ENCODE measurements at places on chromosomes 3 and 15.

- peak; percentile 1 for DNase-seq
Observed at GRCh38 chr15:37880009-37880834, 54.2 kb upstream of the TMCO5A start.

DNA sequence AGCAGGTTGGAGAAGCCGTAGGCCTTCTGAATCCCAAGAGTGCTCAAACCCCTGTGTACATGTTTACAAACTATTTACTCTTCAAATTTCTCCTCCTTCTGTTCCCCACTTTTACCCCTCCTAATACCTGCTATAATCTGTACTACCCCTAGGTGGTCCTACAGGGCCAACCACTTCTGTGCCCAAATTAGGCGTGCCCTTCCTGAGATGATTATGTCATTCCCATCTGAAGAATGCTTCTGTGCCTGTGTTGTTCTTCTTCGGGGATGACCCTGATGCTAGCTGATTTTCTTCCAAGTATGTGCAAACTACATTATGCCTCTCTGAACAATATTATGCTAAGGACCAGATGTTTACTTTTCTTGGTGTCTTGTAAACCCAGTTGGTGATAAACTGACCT is 20.5 kb downstream of the RBP2 start:
- DNase-seq: no peak

DNA sequence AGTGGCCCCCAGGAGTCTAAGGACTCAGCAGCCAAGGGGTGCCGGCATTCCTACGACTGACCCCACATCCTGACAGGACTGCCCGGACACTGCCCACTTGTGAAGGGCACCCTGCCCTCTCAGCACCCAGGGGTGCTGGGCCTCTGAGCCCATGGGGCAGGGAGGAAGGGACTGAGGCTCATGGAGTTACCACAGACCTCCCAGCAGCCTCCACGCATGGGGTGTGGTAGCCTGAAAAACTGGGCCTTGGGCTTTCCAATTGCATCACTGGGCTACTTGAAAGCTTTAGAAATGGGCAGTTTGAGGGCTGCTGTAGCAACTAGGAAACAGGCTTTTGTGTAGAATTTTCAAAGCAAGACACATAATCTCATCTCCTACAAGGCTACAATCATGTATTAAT is 13.2 kb downstream of the TKT start:
- no peak for DNase-seq

- DNase-seq: peak; percentile 14
Observed at GRCh38 chr3:33833408-33834095, 35.1 kb downstream of the PDCD6IP start.

- DNase-seq: no peak
Observed at GRCh38 chr15:63353887-63354286, 27.8 kb downstream of the CA12 start.

GRCh38 chr3:167712445-167712844 is 22.2 kb downstream of the PDCD10 start:
- DNase-seq: no peak

DNA sequence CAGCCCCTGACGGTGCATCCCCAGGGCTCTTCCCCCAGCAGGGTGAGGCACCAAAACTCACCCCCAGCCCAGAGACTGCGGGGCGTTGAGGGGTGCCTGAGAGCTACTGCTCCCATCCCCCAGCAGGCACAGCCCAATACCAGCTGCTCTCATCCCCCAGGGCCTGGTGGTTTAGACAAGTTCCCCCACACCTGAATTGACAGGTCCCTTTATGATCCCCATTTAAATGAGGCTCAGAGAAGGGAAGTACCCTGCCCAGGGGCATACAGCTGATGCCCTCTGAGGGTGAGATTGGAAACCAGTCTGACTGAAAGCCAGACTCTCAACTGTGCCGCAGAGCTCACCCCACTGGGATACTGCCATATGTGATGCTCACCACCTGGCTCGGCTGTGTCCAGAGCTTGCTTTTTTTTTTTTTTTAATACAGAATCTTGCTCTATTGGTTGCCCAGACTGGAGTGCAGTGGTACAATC is 20.1 kb downstream of the DUSP7 start:
- no peak for DNase-seq

DNA sequence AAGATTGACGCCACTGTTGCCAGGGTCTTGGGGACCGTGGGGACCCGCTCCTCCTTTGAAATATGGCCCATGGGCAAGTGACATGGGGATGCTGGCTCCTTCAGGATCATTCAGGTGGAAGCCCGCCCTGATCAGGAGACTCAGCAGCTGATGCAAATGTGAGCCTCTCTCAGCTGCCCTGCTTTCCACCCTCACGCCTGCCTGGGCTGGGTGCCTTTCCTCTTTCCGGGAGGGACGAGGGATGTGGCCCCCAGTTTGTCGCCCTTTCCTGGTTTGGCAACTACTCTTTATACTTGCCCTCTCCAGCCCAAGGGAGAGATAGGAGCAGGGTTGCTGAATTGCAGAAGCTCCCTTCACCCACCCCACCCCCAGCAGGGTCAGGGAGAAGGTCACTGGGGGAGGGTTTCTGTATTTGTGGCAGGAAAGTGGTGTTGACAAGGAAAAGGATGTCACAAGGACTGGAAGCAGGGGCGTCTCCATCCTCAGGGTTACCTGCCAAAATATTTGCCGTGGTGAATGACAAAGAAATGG is 21.8 kb downstream of the DNASE1L3 start:
- no peak for DNase-seq

DNA sequence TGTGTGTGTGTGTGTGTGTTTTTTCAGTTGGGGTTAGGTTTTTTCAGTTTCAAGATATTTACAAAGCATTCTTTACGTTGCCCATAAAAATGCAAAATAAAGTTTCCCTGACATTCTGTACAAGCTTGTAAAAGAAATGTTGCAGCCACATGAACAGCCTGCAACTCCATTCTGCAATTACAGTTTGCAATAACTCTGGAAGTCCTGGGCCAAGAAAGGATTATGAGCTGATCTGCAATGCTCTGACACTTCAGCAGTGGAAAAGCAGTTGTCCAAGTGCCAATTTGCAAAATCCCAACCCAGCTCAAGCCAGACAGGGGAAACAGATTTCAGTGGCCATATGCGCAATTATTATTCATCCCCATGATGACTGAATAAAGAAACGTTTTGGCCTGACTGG is 322.1 kb downstream of the MEX3B start:
- no peak for DNase-seq

DNA sequence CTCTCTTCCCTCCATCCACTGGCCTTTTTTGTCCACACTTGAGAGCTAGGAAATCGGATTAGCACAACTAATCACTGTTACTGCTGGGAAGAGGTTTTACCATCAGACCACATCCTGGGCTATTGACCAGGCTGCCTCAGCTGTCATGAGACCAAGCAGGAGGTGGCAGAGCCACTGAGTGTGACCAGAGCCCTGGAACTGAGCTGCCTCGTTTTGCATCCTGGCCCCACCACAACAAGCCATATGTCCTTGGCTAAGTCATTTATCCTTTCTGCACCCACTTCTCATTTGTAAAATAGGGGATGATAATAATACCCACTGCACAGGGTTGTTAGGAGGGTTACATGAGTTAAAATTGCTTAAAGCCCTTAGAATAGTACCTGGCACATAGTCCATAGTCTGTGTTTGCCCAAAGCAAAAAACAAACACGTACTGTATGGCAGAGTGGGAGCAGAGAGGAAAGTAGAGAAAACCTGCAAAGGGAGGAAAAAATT is 34.1 kb downstream of the TMEM158 start:
- DNase-seq: no peak

GRCh38 chr15:48040166-48040817 is 80.5 kb upstream of the SLC24A5 start:
- peak; percentile 2 for DNase-seq

- no peak for DNase-seq
Observed at GRCh38 chr3:37627951-37628620, 233.6 kb upstream of the CTDSPL start.

DNA sequence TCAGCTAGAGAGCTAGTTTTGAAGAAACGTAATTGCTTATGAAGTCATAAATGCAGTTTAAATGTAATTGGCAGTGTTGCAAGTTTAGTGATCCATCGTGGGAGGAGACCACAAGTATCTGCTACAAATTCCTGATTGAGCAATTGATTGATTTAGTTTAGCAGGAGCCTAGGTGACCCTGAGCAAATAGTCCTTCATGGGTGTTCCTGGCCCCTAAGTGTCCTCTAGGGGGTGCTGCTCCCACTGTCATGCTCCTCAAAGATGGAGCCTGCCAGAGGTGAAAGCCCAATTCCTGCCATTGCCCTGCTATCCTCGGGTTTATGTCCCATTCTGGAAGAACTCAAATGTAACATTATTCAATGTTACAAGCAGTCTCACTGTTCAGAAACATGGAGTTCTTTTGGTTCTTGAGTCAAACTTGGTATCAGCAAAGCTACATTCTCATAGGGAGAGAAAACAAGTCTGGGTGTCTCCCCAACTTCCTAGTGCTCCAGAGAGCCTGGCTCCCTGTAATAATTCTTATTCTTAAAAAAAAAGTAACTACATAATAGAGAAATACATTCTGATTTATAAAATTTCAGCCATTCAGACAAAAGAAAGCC is 29.8 kb upstream of the SENP5 start:
- DNase-seq: peak; percentile 80

- no peak for DNase-seq
Observed at GRCh38 chr3:95401693-95402092, 1338.8 kb downstream of the NSUN3 start.

DNA sequence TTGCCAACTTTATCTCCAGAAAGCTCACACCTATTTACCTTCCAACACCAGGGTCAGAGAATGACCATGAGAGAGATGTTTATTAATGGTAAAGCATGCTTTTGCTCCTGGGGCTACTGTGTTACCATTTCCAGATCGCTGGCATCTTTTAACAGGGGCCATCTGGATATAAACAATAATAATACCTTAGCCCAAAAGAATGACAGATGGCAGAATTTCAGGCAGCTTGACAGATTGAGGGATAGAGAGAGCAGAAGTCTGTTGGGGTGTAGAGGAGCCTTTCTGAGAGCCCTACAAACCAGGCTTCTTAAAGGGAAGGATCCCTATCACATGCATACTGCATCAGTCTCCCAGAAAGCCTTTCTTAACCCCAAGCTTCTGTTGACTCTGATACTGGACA is 17.7 kb downstream of the RBP1 start:
- DNase-seq: no peak

GRCh38 chr3:117252208-117252607 is 542.6 kb downstream of the TUSC7 start:
- DNase-seq: no peak

GRCh38 chr15:78663703-78664102 is 22.7 kb upstream of the CHRNB4 start:
- DNase-seq: no peak

- no peak for DNase-seq
Observed at GRCh38 chr3:65540666-65541065, 498.1 kb downstream of the MAGI1 start.

DNA sequence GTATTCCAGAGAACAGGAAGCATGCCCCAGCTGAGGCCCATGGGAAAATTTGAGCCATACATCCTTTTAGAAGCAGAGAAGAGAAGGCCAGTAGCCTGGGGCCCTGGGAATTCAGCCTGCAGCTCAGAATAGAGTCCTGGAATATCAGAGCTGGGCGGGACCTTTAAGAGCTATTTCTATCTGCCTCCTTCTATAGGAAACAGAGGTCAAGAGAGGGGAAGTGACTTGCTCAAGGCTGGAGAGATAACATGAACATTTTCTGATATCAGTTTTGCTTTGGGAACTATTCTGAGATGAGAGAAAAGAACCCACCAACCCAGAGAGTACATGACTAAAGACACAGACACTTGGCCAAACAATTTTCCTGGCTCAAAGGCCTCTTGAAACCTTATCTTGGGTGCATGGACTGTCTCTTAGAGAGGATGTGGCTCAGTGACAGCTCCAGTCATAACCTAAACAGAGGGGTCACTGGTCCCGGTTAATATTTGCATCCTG is 26.0 kb downstream of the MASP1 start:
- no peak for DNase-seq

GRCh38 chr15:85691350-85692240 is 103.1 kb downstream of the KLHL25 start:
- peak; percentile 71 for DNase-seq

DNA sequence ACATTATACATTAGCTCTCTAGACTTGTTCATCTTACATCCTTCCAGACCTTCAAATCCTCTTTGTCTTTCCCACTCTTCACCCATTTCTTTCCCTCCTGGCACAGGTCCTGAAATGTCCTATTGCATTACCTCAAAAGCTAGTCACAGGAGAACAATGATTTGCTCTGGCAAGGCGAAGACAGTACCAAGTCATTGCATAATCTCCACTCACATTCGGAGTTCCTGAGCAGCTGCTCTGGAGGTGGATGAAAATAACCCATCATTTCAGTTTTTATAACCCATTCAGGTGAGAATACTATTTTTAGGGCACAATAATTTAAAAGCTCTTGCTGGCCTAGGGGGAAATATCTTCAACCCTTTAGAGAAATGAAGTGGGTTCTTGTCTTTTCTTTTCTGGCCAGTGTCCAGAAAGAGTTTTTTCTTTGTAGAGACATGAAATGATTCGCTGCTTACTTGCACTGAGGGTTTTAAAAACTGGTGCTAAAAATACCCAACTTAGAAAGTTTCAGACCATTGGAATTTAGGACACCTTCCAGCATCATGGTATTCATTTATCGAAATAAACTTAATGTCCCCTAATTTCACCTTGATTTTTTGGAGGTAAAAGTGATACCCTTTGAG is 23.4 kb upstream of the DYNC1LI1 start:
- no peak for DNase-seq

GRCh38 chr15:22888120-22888859 is 49.8 kb downstream of the NIPA2 start:
- no peak for DNase-seq

- no peak for DNase-seq
Observed at GRCh38 chr3:125358923-125359322, 16.2 kb downstream of the ZNF148 start.

Measured in activated CD4-positive, alpha-beta T cell treated with anti-CD3 and anti-CD28 coated beads, Interleukin-2, amount 50 U/mL, for 16 hours (primary cell).